ENCODE measurements at places on chromosomes 6 and 20. TPM values are rescaled to one million over a fixed set of nuclear protein-coding genes. Genes with fewer than 3 reads are reported as not detected.

Gene ZNF165
- 5.8 TPM for total RNA-seq

Gene RSPO4
- total RNA-seq, result 6.7 TPM

DNA sequence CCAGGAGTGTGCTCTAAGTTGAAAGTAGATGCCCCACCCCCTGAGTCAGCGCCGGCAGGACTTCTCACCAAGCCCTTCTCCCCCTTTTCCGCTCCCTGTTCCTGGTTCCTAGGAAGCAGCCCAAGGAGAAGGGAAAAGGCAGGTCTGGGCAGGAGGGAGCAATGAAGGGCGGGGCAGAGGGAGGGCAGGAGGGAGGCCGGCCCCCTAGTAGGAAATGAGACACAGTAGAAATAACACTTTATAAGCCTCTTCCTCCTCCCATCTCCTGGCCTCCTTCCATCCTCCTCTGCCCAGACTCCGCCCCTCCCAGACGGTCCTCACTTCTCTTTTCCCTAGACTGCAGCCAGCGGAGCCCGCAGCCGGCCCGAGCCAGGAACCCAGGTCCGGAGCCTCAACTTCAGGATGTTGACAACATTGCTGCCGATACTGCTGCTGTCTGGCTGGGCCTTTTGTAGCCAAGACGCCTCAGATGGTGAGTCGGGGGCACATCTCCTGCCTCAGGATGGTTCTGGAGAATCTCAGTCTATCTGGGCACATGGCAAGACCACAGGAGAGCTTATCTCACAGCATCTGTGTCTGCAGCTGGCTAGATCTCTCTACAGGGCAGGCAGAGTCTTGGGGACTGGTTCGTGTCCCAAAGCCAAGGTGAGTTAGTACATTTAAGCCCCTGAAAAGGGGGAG is at the start of gene PROCR:
PROCR (plus strand) TSS at position 320 of the 681 bp plus-strand sequence; CDS start at position 403, 83 bp downstream.
- H3K4me3 ChIP-seq, result peak within 1 kb of the TSS; percentile 79
- H3K36me3 ChIP-seq, result peaks cover 10% of the 10 kb centered on the region
- H3K27me3 ChIP-seq, result no peaks in the 10 kb centered on the region

DNA sequence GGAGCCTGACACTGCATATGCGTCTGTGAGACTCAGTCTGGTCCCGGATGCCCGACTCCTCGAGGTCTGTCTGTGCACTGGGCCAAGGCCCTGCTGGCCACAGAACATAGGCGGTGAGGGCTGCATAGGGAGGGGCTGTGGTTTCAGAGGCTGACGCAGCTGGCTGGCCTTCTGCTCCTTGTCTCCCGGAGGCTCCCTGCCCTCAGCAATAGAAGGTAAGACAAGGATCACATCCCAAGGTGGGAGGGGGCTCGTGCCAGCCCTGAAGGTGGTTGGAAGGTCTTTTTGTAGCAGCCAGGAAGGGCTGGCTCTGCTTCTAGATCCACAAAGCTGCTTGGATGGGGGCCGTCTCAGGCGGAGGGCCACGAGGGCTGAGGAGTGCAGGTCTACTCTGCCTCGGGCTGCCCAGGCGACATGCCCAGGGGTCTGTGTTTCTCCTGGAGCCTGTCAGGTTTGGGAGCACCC is 239.8 kb upstream of the SULF2 start:
- no peaks in the 10 kb centered on the region for H3K36me3 ChIP-seq
- DNase-seq, result peak; percentile 76
- H3K4me1 ChIP-seq, result no peaks in the 10 kb centered on the region
- no peak overlapping the region for H3K27ac ChIP-seq
- H3K4me3 ChIP-seq, result no peak overlapping the region

Gene HRH3
- total RNA-seq, result 1.8 TPM

DNA sequence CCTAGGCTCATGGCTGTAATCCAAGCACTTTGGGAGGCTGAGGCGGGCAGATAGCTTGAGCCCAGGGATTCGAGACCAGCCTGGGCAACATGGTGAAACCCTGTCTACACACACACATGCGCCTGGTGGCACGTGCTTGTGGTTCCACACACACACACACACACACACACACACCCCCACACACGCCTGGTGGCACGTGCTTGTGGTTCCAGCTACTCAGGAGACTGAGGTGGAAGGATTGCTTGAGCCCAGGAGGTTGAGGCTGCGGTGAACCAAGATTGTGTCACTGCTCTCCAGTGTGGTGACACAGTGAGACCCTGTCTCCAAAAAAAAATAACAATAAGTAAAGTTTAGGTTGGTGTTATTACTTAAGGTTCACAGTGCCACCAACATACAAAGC is 165.8 kb downstream of the ZFAND3 start:
- DNase-seq, result no peak
- H3K4me1 ChIP-seq, result no peaks in the 10 kb centered on the region

DNA sequence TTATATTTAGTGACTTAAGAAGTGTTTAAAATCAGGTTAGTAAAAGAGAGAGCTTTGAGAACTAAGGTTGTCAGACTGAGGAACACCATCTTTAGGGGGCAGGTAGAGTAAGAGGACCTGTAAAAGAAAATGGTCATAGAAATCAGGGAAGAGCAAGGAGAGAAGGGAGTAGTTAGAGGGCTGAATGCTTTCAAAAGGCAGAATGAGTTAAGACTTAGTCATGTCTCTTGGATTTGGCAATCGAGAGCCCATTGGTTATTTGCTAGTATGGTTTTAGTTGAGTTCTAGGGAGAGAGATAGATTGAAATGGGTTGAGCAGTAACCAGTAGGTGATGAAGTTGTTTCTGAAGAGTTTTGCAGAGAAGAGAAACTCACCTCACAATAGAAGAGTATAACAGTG is 51.1 kb downstream of the RALGAPB start:
- no peak for DNase-seq
- H3K36me3 ChIP-seq, result peaks cover 43% of the 10 kb centered on the region
- no peak overlapping the region for H3K4me3 ChIP-seq
- no peaks in the 10 kb centered on the region for H3K27me3 ChIP-seq

- DNase-seq, result no peak
- no peak overlapping the region for H3K27ac ChIP-seq
- no peaks in the 10 kb centered on the region for H3K36me3 ChIP-seq
- no peak overlapping the region for H3K4me3 ChIP-seq
- H3K4me1 ChIP-seq, result no peaks in the 10 kb centered on the region
Measured at GRCh38 chr20:39630215-39630908, 668.2 kb downstream of the DHX35 start.

DNA sequence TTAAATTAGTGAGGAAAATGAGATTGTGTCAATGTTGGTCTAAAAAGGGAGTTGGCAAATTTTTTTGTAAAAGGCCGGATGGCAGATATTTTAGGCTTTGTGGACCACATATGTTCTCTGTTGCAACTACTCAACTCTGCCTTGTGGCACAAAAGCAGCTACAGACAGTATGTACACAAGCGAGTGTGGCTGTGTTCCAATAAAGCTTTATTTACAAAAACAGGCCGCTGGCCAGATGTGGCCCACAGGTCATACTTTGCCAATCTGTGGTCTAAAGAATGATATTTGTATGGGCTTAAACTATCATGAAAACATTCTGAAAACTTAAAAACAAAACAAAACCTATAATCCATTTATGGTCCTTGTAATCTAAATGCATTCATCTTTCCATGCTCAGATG is 228.3 kb downstream of the CLIC5 start:
- H3K4me3 ChIP-seq, result no peak overlapping the region
- no peak overlapping the region for H3K27ac ChIP-seq
- H3K4me1 ChIP-seq, result no peaks in the 10 kb centered on the region
- no peaks in the 10 kb centered on the region for H3K27me3 ChIP-seq
- DNase-seq, result no peak

GRCh38 chr6:4774296-4774695 is 1.9 kb upstream of the CDYL start:
- peaks cover 9% of the 10 kb centered on the region for H3K36me3 ChIP-seq
- H3K27me3 ChIP-seq, result peaks cover 21% of the 10 kb centered on the region
- no peak for DNase-seq

Gene EYA4
- total RNA-seq, result not detected

DNA sequence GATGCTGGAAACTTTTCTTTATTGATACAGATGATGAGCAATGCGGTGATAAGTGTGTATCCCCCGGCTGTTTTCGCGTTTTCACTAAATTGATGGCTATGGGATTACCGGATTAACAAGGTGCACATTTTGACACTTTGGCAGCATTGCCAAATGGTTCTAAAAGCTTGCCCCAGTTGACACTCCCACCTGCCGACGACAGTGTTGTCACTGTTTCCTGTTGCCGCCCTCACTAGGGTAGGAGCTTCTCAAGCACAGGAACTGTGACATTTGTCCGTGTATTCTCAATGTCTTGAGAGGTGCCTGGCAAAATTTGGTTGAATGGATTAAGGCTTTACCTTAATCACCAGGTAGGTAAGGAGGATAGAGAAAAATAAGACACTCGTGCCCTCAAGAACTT is 9.8 kb upstream of the MAPK13 start:
- H3K36me3 ChIP-seq, result no peaks in the 10 kb centered on the region
- H3K27me3 ChIP-seq, result no peaks in the 10 kb centered on the region
- peaks cover 4% of the 10 kb centered on the region for H3K4me1 ChIP-seq
- H3K4me3 ChIP-seq, result no peak overlapping the region
- no peak overlapping the region for H3K27ac ChIP-seq

Gene CAP2
- total RNA-seq, result 11.5 TPM

- H3K27me3 ChIP-seq, result no peaks in the 10 kb centered on the region
- DNase-seq, result peak; percentile 87
- no peak overlapping the region for H3K4me3 ChIP-seq
- no peak overlapping the region for H3K27ac ChIP-seq
- H3K36me3 ChIP-seq, result peaks cover 6% of the 10 kb centered on the region
- H3K4me1 ChIP-seq, result no peaks in the 10 kb centered on the region
Measured at GRCh38 chr6:161242779-161243693, 30.8 kb downstream of the AGPAT4 start.

Gene EDN1
- 2.1 TPM for total RNA-seq

Gene TRERF1
- total RNA-seq, result 18.0 TPM

DNA sequence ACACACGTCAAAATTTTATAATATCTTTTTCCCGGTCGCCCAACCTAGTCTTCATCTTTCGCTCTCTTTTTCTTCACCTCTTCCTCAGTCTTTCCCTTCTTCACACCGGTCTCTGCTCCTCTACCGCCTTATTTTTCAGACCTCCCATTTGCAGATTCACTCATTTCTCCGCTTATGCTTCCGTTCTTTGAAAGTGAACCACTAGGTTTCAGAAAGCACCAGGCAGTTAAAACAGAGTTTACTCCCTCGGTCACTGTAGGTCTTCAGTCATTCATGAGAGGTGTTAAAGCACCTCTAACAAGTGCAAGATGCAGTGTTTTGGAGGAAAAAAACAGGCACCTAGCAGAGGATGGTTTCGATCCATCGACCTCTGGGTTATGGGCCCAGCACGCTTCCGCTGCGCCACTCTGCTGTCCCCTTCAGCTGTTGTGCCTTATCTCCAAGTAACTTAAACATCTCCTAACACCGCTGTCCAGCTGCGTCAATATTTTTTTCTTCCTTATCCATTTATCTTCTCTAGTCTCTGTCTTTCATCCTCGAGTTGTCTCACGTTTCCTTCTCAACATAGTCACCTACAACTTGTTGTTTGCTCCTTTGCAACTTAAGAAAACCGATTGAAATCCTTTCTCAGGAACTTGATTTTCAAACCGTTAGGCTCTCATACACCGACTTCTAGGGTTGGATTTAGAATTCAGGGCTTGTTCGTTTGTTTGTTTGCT is 119.7 kb upstream of the ZNF184 start:
- peak; percentile 81 for DNase-seq
- no peaks in the 10 kb centered on the region for H3K4me1 ChIP-seq
- H3K36me3 ChIP-seq, result no peaks in the 10 kb centered on the region

Gene OVOL2
- 6.4 TPM for total RNA-seq

DNA sequence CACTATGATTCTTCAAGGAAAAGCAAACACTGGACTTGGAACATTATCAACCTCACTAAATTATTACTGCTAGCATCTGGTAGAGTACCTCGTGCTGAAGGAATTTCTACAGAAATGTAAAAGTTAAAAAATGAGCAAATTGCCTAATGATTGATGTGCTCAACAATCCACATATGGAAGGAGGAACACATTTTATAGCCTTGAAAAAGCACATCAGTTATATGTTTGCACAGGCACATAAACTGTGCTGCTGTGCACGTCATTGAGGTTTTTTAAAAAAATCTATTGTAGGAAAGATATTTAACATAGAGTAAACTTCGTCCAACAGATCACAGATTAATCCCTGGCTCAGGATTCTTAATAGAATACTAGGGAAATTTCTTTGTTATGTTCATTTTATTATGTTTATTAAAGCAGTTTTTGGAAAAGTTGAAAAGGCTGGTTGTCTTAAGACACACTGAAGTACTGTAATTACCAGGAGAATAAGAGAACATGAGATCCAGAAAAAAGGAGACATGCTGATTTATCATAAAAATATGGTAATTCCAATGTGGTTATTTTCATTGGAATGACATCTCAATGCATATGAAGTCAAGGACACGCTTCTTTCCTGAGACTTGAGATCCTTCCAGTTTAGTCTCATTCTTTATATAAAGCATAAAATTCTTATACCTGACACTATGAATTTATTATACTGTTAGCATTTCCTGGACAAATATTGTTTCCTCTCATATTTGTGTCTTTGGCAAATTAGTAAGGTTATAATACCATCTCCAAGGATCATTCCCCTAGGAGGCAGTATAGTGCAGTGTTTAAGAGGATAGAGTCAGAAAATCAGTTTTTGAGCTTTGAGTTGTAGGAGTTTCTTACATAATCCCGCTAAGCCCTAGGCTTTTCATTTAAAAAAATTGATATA is 511.1 kb downstream of the TENT5A start:
- DNase-seq, result no peak
- H3K27ac ChIP-seq, result no peak overlapping the region
- H3K4me1 ChIP-seq, result no peaks in the 10 kb centered on the region
- no peak overlapping the region for H3K4me3 ChIP-seq
- H3K36me3 ChIP-seq, result no peaks in the 10 kb centered on the region
- H3K27me3 ChIP-seq, result no peaks in the 10 kb centered on the region

Gene PCK1
- total RNA-seq, result not detected

DNA sequence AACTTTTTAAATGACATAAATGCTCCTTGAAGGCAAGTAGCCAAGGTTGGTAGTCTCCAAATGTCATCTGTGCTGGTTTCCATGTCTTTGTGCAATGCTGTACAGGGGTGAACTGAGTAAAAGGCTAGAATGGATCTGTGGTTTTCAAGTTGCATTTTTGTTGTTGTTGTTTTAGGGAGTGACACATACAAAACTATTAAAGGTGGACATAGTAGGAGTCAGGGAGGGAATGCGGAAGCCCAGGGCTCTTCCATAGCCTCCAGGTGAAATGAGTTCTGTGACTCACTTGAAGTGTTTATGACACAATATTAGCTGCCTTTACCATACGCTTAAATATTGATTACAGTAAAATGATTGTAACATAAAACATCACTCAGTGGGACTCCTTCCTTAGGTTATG is 22.5 kb upstream of the QKI start:
- peaks cover 2% of the 10 kb centered on the region for H3K4me1 ChIP-seq
- DNase-seq, result no peak
- no peak overlapping the region for H3K27ac ChIP-seq
- no peak overlapping the region for H3K4me3 ChIP-seq
- no peaks in the 10 kb centered on the region for H3K27me3 ChIP-seq
- no peaks in the 10 kb centered on the region for H3K36me3 ChIP-seq

GRCh38 chr6:35140639-35141006 is 516 bp downstream of the TCP11 start:
- no peak overlapping the region for H3K27ac ChIP-seq
- no peak overlapping the region for H3K4me3 ChIP-seq
- no peaks in the 10 kb centered on the region for H3K27me3 ChIP-seq

Gene OR10C1
- not detected for total RNA-seq

Data from H9 (cell line).